Amniotic stem cell (primary cell): ENCODE measurements at places on chromosomes 6 and 20.

DNA sequence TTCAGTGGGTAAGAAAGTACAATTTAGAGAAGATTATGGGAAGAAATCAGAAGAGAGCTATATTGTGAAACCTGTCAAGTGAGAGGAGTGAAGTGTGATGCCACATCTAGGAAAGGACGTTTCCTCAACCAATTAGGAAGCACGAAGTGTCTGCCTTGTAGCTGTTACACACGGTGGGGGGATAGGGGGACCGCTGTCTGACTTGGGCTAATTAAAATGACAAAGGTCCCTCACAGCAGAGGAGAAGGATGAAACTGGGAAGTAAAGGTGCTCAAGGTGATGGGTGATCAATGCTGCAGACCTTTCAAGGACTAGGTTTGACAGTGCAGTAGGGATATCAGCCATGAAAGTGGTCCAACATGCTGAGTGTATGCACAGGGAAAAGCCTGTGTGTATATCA lies 181.1 kb upstream of the PRSS16 start:
- no peak for DNase-seq

GRCh38 chr20:62644802-62645496 lies 2.6 kb downstream of the SLCO4A1 start:
- DNase-seq = no peak

DNA sequence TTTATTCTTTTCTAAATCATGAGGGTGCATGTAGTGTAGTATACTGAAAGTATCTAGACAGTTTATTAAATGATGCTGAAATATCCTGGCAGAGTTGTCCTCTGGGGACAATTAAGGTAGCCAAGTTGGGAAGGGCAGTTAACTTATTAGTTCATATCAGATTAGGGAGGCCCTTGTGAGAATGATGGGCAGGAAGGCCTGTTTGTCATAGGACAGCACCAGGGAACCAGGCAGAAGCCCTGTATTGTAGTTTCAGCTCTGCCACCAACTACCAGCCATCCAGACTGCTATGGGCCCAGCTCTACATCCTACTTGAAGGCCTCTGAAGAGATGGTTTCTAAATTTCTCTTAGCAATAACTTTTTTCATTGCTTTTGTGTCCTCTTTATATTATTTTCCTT lies 4.0 kb downstream of the MYLIP start:
- no peak for DNase-seq

DNA sequence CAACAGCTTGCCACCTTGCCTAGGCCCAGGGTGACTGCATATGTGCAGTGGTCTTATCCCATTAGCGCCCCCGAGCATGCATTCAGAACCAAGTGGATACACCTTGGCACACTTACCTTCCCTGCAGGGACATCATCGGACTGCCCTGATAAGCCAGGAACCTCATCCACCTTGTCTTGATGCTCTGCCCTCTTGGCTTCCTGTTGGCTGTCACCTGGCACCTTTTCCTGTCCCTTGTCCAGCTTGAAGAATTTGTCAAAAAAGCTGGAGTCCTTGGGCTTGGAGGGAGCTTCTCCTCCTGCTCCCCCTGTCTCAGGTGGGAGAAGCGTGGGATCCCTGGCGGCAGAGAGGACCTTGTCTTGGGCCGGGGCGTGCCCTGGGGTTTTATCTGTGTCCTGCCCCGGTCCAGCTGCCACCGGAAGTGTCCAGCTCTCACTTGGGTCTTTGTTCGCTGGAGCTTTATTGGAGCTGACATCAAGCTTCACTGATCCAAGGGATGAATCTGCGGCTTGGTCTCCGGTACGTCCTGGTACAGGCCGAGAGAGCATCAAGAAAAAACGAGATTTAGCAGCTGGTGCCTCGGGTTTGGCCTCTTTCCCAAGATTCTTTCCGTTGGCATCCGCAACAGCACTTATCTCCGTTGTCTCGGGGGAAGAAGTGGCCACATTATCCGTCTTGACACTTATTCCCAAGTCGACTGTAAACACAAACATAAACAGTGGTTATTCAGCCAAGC lies 42.0 kb downstream of the BCAS1 start:
- no peak for DNase-seq

DNA sequence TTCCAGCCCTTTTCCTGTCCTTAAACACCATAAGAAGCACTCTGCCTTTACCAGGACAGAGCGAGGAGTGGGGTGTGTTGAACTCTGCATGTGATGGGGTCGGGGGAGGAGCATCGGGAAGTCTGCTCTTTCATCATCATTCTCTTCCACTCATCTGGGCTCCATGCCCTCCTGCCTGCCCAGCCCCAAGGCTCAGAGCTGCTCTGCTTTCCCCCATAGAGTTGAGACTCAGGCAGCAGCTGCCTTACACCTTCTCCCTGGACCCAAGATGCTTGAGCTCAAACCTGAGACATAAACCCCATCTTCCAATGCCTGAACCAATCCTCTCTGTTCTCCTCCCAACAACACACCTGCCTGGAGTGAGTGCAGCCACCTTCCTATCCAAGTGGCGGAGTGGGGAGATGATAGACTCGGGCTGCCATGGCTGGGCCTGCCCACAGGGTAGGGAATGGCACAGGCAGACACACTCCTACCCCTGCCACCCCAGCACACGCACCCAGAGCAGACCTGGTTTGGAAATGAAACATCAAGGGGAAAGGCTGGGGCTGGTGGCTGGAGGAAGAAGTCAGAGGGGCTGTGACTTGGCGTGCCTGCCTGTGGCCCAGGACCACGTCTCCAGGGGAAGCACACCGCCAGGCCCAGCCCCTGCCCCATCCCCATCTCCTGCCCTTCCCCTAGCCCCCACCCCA lies 28.4 kb downstream of the TFEB start:
- no peak for DNase-seq

GRCh38 chr6:167697316-167697715 lies 129.4 kb upstream of the AFDN start:
- DNase-seq = no peak

DNA sequence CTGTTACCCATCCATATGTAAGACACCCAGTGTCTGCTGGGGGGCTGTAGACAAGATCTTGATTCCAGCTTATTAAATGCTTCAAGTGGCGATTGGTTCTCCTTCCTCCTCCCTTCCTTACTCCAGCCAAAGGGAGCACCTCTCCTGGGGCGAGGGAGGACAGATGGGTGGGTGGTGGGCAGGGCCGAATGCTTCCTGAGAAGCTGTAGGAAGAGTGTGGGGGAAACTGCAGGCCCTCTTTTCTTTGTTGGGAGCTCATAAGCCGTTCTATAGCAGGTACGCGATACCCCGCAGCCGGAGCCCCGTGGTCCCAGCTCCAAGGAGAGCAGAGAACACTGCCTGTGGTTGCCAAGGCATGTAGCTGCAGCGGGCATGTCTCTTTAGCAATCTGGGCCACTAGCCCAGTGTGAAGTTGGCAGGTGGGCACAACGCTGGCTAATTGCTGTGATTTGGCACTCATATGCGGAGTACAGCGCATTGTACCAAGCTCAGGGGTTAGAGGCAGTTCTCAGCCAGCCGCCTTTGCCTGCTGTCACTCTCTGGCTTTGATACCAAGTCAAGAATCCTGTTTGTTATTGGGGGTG lies 14.7 kb upstream of the KCNG1 start:
- no peak for DNase-seq

DNA sequence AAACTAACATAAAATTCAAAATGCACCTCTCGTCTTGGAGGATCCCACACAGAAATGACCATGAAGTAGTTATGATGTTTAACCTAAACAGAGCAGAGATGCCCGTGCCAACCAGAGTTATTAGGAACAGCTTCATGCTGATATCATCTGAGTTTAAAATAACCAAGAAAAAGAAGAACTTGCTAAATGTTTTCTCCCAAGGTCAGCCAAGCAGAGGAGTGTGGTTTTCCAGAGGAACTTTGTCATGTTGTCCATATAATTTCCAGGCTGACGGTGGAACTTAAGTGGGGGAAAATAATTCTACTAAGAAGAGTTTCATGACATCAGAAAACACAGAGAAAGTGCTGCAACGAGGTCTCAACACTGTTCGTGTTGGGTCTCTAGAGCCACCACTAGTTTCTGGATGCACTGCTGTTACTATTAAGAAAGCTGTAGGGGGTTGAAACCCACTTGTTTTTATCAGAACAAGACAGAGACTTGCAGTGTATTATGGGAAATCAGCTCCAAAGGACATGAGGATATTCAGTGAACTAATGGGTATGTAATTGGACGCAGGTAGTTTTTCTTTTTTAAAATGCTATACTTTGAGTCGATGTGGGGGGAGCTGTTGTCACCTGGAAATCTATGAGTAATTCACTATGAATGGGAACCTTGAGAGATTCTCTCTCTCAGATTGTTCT lies 5.2 kb downstream of the AGPAT4 start:
- no peak for DNase-seq

DNA sequence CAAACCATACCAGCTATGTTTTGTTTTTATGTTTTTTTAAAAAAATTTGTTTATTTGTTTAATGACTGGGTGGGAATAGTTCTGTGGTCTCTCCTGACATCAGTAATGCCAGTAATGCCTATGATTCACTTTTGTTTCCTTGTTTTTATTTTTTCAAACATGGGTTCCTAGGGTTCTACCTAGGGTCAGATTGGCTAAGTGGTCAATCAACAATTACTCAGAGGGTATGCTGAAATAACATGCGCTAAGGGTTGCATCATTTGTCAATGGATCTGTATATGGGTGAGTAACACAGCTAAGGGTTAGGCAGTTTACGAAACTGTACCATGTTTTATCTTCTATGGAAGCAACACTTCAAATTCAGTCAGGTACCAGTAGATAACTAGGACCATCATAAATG lies 583.8 kb upstream of the GJE1 start:
- no peak for DNase-seq

DNA sequence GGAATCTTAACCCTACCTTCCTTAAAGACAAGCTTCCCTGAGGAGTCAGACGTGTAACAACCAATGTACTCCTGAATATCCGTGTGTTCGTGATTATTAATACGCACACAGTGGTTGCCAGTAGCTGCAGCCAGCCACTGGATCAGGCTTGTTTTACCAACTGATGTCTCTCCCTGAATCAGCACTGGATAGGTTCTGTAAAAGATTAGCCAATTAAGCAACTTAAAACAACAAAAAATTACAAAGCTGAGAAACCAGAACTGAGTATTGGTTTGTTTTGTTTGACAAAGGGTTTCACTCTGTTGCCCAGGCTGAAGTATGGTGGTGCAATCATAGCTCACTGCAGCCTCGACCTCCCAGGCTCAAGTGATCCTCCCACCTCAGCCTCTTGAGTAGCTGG lies 69.3 kb downstream of the MDN1 start:
- DNase-seq = no peak

GRCh38 chr6:10733863-10734262 lies 11.0 kb downstream of the TMEM14C start:
- no peak for DNase-seq

DNA sequence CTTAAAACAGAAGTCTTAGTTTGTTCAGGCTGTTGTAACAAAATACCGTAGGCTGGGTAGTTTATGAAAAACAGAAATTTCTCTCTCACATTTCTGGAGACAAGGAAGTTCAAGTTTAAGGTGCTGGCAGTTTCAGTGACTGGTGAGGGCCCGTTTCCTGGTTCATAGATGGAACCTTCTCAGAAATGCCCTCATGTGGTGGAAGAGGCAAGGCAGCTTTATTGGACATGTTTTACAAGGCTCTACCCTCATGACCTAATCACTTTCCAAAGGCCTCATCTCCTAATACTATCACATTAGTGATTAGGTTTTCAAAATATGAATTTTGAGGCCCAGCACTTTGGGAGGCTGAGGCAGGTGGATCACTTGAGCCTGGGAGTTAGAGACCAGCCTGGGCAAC lies 2.4 kb downstream of the HEBP2 start:
- DNase-seq = no peak

- DNase-seq = no peak
Measured at GRCh38 chr6:27149150-27149549, 98.4 kb upstream of the PRSS16 start.

- peak; percentile 2 for DNase-seq
Measured at GRCh38 chr6:135451617-135452190, 45.8 kb downstream of the AHI1 start.

DNA sequence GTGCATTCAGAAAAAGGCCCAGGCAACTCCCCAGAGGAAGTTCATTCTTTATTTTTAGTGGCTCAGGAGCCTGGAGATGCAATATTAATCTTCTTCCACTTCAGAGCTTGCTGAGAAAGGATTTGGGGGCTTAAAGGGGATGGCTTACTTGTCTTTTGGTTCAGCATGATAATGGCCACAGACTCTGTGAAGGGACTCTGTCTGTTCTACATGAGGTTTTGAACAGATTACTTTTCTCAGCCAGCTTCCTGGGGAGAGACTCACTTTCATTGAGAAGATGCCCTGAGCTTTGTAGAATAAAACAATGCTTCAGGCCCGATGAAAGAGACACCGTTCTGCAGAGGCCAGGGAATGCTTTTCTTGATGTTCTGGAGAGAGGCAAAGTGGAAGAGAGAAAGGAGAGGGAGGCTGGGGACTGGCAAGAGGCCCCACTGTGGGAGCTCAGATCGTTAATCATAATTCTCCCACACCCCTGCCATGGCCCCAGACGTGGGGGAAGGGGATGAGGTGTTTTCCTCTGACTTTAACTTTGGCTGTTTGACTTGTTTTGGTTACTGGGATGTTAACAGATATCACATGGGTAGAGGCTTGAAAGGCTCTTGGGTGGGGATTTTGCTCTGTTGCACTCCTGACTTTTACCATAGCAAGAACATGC lies 19.1 kb downstream of the SCP2D1 start:
- no peak for DNase-seq

GRCh38 chr20:57818418-57819181 lies 108.8 kb upstream of the PMEPA1 start:
- DNase-seq = no peak

- DNase-seq = no peak
Measured at GRCh38 chr6:110055387-110055735, 77.2 kb downstream of the GPR6 start.

DNA sequence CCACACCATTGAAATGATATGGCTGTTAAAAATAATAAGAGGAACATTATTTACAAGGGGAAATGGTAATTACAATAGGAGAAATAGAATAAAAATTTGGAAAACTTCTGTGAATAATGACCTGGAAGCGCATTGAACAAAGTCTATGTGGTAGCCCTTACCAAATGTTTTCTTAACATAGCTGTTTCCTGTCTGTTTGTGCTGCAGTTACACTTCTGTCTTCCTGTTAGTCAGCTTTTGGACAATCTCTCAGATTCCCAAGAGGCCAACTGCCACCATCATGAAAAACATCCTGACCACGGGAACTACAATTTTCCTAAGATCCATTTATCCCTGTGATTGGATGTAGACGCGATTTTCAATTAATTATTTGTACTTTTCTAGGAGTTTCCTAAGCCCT lies 754.4 kb upstream of the MARCKS start:
- no peak for DNase-seq

GRCh38 chr6:146470091-146470770 lies 73.4 kb upstream of the RAB32 start:
- no peak for DNase-seq

GRCh38 chr20:8073024-8073832 lies 53.7 kb upstream of the TMX4 start:
- no peak for DNase-seq

- DNase-seq = no peak
Measured at GRCh38 chr6:11727998-11728961, 50.3 kb downstream of the ADTRP start.

DNA sequence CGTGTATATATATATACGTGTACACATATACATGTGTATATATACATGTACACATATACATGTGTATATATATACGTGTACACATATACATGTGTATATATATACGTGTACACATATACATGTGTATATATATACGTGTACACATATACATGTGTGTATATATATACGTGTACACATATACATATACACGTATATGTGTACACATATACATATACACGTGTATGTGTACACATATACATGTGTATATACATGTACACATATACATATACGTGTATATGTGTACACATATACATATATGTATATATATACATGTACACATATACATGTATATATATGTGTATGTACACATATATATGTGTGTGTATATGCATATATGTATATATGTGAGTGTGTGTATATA lies 317.2 kb downstream of the LAMA2 start:
- no peak for DNase-seq
